ENCODE measurements at places on chromosomes 2 and 18.
A peak's percentile ranks its signal among the peaks of the same experiment; 100 is the strongest.

GRCh38 chr2:173545364-173545763 is 190.7 kb downstream of the CDCA7 start:
- peak; percentile 60 for DNase-seq

DNA sequence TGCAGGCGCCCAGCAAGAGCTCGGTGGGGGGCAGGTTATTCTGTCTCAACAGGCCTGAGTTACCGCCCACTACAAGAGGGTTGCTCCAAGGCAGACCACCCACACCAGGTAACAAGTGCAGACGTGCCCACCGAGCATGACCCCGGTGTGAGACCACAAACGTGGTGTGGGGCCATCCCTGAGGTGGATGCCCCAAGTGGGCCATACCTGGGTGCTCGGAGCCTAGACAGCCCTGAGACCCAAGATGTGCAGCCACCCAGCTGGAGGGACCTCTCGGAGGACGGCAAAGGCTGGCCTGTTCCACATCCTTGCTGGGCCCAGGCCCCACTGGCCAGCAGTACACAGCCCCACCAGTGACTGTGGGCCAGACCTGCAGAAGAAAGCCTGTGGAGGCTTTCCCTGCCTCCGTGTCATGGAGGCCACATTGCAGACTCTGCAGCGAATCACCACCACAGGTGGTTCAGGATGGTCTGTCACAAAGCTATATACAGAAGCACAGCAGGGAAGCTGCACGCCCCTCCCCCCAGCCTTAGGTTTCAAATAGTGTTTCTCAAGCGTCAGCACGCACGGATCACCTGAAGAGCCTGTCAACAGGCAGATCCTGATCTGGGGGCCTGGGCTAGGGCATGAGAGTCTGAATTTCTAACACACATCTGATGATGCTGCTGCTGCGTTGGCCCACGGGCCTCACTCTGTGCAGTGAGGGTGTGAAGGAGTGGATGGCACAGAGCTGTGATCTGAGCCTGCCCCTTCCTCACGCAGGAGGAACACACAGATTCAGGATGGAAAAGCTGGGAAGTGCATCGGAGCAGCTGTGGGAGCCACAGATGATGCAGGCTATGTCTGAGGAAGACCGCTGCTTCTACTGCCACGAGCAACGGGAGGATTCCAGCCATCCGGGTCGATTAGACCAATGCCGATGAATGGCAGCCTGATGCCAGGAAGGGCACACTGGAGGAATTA is 96.8 kb downstream of the UXS1 start:
- DNase-seq: no peak

DNA sequence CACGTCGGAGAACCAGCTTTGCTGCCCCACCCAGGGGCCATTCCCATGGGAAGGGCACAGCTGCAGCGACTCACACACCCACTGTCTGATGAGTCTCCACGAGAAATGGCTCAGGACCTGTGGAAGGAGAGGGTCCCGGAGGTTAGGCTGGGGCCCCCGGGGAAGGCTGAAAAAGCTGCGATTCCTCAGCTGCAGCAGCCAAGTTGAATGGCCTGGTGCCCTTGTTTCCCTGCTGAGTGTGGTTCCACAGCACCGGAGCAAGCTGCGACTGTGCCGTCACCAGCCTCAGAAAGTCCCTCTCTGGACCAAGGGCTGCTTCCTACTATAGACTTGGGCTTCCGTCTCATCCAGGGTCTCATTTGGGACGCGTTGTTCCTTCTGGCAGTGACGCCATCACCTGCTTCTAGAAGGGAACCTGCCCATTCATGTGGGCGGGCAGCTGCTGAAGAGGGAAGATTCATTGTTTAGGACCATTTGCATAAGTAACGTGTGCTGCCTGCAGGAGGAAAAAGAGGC is 180.2 kb downstream of the INHBB start:
- no peak for DNase-seq

DNA sequence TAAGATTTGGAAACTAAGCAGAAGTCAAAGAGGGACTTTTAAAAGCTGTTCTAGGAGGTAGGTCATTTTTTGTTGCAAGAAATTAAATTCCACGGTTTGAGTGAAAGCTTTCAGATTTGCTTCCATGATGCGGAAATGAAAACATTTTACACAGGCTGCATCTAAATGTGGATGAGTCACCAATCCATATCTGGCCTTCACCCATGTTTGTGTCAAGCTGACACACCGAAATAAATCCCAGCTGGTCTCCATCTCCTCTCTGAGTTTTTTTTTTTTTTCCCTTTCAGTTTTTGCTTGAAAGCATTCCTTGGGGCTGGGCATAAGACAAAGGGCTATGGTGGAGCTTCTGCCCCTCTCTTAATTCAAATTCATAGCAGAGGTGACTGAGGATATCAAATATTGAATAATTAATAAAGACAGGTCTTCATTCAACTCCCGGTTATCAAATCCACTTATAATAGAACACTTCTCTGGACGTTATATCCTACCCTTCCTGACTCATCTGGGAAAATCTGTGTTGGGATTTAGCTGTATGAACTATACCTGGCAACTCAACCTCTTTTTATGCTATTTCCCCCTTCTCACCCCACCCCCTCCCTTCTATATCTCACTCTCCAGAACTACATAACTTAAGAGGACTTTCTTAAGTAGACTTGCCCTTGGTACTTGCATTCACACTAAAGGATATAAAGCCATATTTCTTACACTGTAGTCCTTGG is 558.3 kb upstream of the GCFC2 start:
- DNase-seq: peak; percentile 9

GRCh38 chr2:19649785-19650380 is 251.9 kb downstream of the TTC32 start:
- no peak for DNase-seq

GRCh38 chr2:242011167-242011513 is 141.6 kb downstream of the RTP5 start:
- no peak for DNase-seq

GRCh38 chr2:595141-595815 is 81.9 kb downstream of the TMEM18 start:
- DNase-seq: no peak

- DNase-seq: no peak
Observed at GRCh38 chr2:189545418-189545817, 35.2 kb downstream of the SLC40A1 start.

DNA sequence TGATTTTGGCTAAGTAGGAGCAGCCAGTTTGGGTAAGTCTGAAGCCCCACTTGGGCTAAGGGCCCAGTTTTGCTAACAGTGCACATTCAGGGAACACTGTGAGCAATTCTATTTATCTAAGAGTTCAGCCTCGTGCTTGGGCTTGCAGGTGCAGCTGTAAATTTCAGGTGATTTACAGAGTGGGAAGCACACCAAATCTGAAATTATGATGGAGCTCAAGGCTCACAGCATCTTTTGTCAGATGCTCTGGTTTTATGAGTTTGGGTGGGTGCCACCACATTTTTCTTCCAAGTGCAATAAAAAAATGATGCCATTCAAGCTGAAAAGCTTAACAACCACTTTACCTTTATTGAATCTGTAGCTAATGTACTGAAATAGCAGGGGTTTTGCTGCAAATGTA is 671.2 kb downstream of the LRRTM4 start:
- DNase-seq: no peak

DNA sequence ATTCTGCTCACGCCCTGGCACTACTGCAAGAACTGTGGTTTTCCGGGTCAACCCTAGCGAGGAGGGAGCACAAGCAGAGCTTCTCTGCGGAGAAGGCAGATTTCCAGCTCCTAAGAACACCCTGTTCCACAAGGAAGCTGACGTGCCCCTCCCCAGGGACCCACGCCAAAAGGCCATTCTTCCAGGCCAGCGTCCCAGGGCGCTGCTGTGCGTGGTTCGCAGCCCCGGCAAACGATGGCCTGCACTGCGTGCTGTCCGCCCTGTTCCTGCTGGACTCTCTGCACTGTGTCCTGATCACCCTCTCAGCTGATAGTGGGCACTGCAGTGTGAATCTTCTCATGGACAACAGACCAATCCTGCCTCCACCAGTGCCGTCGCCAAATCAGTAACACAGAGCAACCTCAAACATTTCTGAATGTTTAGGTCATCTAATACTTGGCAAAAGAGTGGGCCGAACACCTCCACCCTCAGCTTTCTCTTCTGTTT is 49.1 kb downstream of the ADI1 start:
- peak; percentile 88 for DNase-seq

DNA sequence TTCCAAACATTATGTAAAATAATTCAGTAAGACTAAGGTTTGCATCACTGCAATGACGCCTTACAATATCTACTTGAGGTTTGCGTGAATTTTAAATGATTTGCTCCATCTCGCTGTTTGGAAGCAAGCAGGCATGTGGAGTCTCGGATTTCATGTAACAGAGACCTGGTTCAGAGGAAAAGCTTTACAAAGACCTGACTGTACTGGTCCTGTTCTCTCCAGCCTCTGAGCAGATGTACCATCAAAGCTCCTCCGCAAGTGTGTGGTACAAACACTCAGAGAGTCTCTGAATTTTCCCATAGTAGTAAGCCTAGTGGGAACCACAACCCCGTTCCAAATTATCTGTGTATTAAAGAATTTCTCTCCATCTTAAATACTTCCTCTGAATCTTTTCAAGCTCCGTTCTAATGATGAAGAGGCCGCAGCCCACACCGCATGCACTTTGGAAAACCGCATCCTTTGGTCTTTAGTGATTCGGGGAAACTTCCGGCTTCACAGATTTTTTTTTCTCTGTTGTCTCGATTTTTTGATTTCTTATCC is 728.1 kb upstream of the SOX11 start:
- DNase-seq: no peak

DNA sequence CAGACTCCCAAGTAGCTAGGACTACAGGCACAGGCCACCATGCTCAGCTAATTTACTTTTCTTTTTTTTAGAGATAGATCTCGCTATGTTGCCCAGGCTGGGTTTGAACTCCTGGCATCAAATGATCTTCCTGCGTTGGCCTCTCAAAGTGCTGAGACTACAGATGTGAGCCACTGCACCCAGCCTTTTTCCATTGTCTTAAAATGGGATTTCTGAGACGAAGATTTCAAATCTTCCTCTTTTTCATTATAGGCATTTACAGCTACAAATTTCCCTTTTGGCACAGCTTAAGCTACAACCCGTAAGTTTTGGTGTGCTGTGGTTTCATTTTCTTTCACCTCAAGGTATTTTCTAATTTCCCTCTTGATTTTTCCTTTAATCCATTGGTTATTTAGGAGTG is 8.6 kb downstream of the GNLY start:
- DNase-seq: no peak

DNA sequence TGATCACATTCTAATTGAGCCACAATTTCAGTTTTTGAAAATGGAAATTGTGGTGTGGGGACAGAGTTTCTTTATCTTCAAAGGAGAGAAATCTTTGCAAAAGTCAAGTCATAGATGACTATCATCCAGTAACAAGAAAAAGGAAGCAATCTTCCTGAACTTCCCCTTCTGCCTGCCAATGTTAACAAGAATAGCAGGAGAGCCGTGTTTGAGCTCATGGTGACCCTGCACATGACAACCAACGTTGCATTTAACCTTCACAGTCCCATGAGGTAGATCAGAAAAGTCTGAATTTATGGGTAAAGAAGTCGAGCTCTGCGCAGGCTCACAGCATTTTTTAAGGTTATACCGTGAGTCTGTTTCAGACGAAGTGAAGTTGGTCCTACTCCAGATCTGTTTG is 454.9 kb downstream of the LPIN1 start:
- DNase-seq: no peak

- no peak for DNase-seq
Observed at GRCh38 chr2:170162271-170162632, 15.7 kb upstream of the MYO3B start.

DNA sequence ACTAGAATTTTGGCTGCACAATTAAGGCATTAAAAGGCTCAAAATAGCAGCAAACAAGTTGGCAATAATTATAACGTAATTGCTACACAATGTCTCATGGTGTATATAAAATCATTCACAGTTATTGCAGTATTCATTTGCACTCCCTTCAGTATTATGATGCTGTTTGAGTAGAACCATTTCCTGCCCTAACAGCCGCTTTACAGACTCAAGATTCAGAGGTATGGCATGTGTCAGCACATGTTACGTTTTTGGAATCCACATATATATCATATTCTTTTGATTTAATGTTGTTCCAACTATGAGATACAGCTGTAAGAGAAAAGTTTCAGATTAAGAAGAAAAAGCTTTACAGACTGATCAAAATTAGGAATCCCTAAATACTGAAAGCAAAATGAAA is 56.3 kb upstream of the NCKAP5 start:
- no peak for DNase-seq

DNA sequence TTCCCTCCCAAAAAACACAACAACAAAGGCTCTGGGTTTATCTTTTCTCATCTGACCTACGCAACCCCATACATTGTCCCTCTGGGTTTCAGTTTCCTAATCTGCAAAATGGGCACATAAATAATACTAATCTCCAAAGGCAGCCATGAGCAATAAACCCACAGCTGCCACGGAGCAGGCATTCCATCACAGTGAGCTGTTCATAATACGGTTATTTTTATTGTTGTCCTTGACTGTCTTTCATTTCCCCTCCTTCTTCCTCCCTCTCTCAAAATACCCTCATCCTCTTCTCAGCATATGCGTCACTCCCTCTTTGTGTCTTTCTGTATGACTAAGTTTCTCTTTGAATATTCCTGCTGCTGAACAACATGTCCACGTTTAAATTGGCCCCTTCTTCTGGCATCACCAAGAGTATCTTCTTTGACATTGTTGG is 129.8 kb upstream of the CAB39 start:
- DNase-seq: no peak

- no peak for DNase-seq
Observed at GRCh38 chr2:53033411-53033810, 734.2 kb upstream of the CHAC2 start.

GRCh38 chr2:57728691-57729090 is 317.9 kb upstream of the VRK2 start:
- DNase-seq: no peak

- no peak for DNase-seq
Observed at GRCh38 chr18:76618721-76619120, 123.7 kb upstream of the ZNF516 start.

DNA sequence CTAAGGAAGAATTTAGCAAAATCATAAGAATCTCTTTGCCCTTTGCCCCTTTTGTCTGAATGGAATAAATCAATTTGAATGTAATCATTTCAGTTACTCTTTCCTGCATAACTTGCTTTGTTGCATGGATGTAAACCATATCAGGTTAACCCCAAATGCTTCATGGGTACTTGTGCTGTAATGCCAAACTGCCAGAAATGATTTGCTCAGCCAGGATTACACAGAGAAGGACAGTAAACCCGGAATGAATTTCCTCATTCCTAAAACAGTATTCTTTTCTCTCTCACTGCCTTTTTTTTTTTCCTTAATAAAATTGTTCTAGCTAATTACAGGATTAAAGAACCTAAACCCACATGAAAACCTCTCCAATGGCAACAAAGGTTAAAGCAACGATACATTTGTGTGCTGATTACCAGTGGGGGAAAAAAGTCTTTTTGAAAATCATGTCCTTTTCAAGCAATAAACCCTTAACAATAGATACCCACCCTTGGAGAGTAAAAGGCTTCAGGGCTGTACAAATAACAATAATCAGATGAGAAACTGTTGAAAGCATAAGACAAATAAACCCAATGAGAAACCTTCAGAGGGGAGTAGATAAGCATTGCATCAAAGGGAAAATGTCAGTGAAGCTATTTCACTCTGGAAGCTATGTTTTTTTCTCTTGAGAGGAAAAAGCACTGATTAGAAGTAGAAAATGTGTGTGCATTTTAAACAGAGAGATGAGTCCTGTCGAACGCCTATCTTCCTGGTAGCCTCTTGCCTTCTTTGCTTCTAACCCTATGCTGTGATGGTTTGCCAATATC is 275.3 kb downstream of the CDH2 start:
- DNase-seq: no peak

GRCh38 chr2:75033516-75033915 is 75.1 kb downstream of the POLE4 start:
- no peak for DNase-seq

- no peak for DNase-seq
Observed at GRCh38 chr2:227759411-227760118, 13.9 kb downstream of the SCYGR8 start.

GRCh38 chr2:199216253-199216652 is 241.5 kb downstream of the SATB2 start:
- DNase-seq: no peak

All from heart right ventricle (tissue), 16 donors.